ENCODE measurements at places on chromosomes 4 and X. TPM values are rescaled to one million over a fixed set of nuclear protein-coding genes. Genes with fewer than 3 reads are reported as not detected.

The TRPC5OS gene
- not detected for total RNA-seq

The PASD1 gene
- not detected for total RNA-seq

The MAGEE1 gene
- 2.5 TPM for total RNA-seq

The NAA10 gene
- 97.3 TPM for total RNA-seq

The PLP2 gene
- 52.1 TPM for total RNA-seq

The ZFX gene
- total RNA-seq, result 62.3 TPM

The TMEM156 gene
- not detected for total RNA-seq

The SPANXD gene
- total RNA-seq, result not detected

- DNase-seq, result no peak
These were observed 18.5 kb downstream of the CC2D2A start for GRCh38 chr4:15488136-15488535.

GRCh38 chrX:1106478-1107210, 105.8 kb downstream of the CRLF2 start:
- no peak for DNase-seq

- no peak for DNase-seq
These were observed 492 bp upstream of the SLIT2 start for GRCh38 chr4:20251031-20251795.

GRCh38 chr4:98092833-98093439, 50.3 kb downstream of the STPG2 start:
- DNase-seq, result no peak

- DNase-seq, result no peak
These were observed 76.4 kb upstream of the SHISA3 start for GRCh38 chr4:42320822-42321388.

GRCh38 chrX:43853225-43853828, 28.9 kb downstream of the MAOB start:
- DNase-seq, result no peak

GRCh38 chrX:79133904-79134303, 10.6 kb upstream of the GPR174 start:
- DNase-seq, result no peak

DNA sequence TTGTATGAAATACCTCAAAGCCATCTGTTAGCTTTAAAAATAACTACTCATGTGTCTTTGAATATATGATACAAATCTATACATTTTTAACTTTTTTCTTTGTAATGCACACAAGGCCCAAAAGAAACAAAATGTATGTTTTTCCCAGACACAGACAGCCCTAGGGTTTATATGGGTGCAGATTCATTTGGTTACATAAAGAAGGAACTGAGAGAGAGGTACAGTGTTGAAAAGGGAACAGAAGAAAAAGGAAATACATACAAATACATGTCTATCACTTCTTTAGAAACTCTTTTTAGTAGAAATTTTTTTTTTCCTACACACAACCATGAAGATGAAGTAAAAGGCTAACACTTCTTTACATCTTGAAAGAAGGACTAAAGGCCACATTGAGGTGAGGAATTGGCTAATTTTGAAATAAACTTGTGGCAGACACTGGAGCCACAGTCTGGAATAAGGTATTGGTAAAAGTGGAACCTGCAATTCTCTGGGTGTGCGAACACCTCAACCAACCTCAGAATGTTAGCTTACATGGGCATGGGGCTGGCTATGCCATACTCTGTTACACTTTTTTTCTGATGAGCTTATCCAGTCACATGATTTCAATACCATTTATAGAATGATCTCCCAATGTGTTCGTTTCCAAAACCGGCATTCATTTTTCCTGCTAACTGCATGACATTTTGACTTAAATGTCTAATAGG, 67.9 kb downstream of the FAM47C start:
- DNase-seq, result no peak

GRCh38 chrX:30488092-30488491, 89.5 kb downstream of the TASL start:
- DNase-seq, result no peak

DNA sequence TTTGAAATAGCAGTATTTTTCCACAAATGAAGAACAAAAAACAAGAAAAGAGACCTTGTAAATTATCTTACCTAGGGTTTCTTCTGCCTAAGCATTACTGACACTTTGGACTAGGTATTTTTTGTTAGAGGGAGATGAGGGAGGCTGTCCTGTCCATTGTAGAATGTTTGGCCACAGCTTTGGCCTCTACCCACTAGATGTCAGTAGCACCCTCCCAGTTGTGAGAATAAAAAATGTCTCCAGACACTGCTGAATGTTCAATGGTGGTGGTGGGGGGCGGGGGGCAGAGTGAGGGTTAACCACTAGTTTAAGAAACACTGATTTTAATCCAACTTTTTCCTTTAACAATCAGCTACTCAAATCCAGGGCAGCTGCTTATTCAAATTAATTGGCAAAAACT, 25.8 kb downstream of the OTUD4 start:
- no peak for DNase-seq

- DNase-seq, result no peak
These were observed 410.9 kb upstream of the CT83 start for GRCh38 chrX:116873671-116874070.

DNA sequence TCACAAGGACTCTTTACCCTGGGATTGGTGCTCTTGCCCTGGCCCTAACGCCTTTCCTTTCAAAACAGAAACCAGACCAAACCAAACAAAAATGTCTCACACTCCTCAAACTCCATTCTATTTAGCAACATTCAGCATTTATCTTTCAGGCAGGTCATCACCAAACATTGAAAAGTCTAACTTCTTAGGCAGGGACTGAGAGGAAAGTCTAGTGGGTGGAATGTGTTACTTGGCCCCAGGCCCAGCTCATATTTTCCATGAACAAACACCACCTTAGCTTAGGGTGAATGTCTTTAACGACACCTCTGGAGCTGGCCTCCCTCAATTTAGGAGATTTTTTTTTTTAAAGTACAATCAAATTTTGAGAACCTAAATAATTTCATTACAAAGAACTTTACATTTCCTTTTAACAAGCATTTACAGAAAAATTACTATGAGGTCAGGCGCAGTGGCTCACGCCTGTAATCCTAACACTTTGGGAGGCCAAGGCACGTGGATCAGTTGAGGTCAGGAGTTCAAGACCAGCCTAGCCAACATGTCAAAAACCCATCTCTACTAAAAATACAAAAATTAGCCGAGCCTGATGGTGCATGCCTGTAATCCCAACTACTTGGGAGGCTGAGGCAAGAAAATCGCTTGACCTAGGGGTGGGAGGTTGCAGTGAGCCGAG, 10.2 kb upstream of the N4BP2 start:
- DNase-seq, result no peak

- DNase-seq, result no peak
These were observed 146.3 kb upstream of the CHRDL1 start for GRCh38 chrX:110941906-110942305.
